Endothelial cell (in vitro differentiated cells): ENCODE measurements at places on chromosomes 2 and 18.

DNA sequence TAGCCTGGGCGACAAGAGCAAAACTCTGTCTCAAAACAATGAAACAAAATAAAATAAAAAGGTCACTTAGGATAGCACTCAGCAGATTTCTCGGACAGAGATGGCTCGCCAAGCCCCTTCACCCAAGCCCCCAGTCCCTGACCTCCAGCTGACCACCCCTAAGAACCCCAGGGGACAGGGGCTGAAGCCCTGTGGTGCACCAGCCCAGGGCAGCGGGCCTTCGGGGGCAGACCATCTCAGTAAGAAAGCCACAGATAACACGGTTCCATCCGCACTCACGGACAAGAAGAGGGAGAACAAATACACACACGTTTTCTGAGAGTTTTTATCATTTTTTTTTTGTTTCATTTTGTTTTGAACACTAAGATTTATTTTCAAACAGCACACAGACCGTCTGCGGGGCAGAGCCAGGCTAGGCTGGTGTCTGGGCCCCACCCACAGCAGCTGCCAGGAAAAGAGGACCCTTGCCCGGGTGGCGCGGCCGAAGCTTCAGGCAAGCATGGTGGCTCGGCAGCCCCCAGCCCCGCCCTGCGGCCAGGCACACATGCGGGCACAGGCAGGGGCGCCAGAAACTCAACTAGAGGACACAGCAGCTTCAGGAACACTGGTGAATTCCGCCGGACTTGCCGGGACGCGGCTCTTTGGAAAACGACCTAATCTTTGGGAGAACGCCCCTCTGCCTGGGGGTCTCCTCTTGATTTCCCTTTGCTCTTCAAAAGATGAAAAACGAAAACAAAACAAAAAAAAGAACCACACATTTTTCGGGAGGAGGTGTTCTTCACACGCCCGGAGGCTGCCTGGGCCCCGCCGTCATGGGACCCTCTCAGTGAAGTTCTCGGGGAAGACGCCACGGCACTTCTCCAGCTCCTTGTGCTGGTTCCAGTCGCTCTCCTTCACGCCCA, 59.0 kb downstream of the BIN1 start:
- no peak for DNase-seq

DNA sequence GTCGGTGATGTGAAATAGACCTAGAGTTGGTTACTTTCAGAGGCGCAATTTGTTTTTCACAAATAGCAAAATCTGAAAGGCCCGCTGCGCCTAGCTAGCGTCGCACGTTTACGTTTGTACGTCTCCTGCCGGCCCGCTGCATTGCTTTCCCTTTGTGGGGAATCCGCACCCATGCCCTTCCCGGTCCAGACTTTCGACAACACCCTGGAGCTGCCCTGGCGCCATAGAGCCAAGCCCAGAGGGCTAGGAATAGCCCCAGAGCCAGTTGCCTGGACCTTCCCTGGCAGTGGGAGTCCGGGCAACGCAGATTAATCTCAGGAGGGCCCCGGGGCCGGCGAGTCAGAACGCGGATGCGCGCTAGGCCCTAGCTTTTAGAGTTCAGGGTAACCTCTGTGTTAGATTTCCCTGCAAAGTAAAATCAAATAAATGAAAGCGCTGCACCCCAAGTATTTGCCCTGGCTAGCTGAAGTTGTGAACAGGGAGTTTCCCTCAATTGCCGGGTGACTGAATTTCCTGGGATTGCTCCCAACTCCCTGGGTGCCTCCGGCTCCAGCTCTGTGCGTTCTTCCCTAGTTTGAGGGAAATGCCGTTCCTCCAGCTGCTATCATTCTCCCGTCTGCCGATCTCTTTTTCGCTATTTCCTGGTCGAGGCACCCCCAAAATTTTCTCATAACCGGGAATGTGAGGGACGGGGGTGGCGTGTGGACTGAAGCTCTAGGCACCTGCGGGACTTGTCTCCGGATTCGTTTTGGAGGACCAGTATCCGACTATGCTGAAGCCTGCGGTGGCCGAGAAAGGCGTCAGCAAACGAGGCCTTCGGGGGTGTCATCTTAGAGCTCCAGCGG, 1.2 kb upstream of the EN1 start:
- peak; percentile 29 for DNase-seq

GRCh38 chr2:176205126-176205525, 16.7 kb downstream of the HOXD1 start:
- no peak for DNase-seq

DNA sequence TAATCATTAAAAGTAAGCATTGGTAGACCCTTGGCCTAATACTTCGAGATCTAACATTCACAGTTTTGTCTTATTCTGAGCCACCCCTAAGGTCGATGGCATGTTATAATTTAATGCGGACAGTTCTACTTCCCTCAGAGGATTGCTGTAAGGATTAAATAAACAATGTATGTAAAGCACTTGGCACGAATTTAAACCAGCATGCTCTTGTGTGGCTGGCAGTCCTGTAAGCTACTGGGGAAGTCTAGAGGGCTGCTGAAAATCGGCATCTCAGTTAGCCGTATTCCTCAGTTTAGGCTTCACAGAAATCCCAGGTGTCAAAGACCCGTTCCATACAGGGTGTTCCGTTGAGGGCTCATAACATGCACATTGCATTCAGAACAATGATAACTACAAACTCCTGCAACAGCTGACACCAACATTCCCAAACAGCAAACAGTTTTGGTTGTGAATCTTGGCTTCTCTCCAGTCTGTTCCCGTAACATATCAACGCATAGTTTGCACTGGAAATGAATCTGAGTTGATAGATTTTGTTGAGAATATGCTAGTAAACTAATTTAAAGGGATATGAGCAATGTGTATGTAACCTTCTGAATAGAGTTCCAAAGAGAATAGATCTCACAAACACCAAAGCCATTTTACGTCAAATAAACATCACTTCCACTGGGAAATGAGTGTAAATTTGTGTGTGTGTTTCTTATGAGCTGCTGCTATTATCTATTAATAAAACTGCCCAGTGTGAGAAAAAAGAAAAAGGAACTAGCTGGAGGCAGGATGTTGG, 52.2 kb upstream of the ACKR3 start:
- no peak for DNase-seq

DNA sequence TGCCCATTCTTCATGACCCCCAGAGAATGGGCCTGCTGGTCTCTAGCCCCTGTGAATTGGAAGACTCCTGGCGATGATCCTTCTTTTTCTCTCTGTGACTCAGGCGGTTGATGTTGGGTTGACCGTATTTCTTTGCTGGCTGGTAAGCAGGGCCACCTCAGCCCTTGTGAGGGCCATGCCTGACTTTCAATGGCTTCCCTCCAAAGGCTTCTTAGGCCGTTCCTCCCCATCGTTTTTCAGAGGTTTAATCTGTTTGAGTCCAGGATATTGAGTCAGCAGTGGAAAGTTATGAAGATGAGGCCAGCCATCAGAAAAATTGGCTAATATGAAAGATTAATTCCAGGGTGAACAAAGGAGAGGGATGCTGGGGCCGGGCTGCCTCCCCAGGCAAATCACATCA, 13.6 kb downstream of the HPCAL1 start:
- no peak for DNase-seq

GRCh38 chr2:239359196-239359912, 41.5 kb downstream of the HDAC4 start:
- DNase-seq: no peak

DNA sequence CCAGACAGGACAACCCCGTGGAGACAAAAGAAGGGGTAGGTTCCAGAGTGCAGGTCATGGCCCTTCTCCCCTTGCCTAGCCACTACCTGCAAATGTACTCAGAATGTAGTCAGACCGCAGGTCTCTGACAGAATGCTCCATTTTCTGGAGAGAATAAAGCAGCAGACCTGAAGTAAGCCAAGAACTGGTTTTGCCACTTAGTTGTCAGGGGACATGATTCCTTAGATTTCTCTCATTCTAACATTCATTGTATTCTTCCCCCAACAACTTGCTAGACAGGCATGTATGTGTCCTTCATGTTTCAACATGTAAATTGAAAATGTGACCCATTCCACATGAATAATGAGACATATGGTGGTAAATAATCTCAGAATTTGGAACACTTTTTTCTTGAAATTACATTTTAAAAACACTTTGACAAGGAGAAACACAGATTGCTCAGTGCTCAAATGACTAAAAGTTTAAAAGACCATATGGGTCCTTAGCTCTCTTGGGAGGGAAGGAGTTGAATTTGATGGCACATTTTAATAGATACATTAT, 142.4 kb downstream of the CCBE1 start:
- no peak for DNase-seq

GRCh38 chr2:237557633-237558015, 8.8 kb upstream of the PRLH start:
- DNase-seq: no peak

- no peak for DNase-seq
Measured at GRCh38 chr2:2187196-2187595, 143.9 kb downstream of the MYT1L start.

DNA sequence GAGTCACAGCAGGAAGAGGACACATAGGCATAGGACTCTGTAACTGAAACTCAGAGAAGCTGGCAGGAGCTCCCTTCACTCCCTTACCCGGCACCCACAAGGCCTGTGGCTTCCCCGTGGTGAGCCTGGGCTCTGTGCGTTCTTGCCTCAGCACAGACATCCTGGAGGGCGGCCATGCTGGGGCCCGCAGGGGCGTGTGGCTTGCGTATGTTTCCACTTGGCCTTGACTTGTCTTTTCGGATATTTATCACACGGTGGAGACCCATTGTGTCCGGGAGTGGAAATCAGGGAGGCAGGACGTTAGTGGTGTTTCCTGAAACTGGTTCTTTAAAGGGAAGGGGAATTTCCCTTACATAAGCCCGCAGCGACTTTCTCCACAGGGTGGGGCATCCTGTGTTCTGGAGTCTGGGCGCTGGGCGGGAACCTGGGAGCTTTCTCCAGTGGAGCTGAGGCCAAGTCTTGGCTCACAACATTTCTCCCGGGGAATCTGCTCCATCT, 49.9 kb upstream of the EML6 start:
- DNase-seq: peak; percentile 66

- no peak for DNase-seq
Measured at GRCh38 chr2:107430006-107430405, 396.7 kb upstream of the RGPD4 start.

DNA sequence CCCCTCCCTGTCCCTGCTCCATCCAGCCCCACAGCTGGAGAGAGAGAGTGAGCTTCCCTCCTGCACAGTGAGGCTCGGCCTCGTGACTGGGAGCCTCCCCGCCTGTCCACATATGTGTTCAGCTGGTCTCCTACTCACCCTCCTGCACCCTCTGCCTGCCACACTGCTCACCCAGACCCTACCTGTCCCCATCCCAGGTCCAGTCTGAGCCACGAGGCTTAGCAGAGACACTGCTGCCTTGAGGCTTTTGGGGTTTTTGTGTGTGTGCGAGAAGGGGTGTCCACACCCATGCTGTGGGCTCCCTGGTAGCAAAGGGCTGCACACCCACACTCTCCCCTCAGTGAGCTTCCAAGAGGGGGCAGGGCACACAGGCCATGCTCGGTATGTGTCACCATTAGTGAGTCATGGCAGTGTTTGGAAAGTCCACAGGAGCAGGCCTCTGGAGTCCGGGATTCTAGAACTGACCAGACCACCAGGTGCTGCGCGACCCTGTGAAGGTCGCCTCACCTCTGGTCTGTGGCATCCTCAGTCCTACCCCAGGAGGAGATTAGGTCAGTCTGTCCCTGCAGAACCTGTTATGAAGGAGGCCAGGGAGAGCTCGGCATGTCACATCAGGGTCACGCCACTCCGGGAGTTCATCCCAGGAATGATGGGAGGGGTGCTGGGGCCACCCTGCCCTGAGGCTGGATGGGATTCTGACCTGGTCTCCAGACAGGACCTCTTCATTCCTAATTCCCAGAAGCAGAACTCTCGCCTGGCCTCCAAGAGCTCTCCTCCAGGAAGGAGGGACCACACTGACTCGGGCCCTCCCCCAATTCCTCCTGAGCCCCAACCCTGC, 39.9 kb upstream of the SMAD7 start:
- DNase-seq: no peak

- peak; percentile 66 for DNase-seq
Measured at GRCh38 chr2:241218131-241219029, 29.9 kb downstream of the ANO7 start.

GRCh38 chr2:121086450-121086849, 198.6 kb downstream of the TFCP2L1 start:
- DNase-seq: no peak

- no peak for DNase-seq
Measured at GRCh38 chr2:210577263-210578071, 21.1 kb downstream of the CPS1 start.

GRCh38 chr2:160613466-160614153, 120.0 kb upstream of the RBMS1 start:
- DNase-seq: no peak

- no peak for DNase-seq
Measured at GRCh38 chr2:232476045-232476444, 11.6 kb downstream of the ECEL1 start.

DNA sequence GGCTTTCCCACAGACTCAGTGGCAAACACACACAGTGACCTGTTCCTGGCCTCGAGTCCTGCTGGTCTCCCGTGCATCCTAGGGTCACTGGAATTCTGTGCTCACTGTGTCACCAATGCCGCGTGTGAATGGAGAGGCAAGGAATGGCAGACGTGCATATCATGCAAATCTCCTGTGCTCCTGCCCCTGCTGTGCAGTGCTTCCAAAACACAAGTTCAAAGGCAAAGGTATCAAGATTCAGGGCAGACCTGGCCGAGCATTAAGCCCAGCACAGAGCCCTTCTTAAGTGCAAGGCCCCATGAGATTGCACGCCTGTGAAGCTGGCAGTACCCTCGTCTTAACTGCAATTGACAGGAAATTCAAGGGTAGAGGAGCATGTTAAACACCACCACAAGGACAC, 129.1 kb downstream of the NDUFA10 start:
- DNase-seq: no peak

GRCh38 chr2:138615257-138615656, 113.7 kb downstream of the SPOPL start:
- DNase-seq: no peak

DNA sequence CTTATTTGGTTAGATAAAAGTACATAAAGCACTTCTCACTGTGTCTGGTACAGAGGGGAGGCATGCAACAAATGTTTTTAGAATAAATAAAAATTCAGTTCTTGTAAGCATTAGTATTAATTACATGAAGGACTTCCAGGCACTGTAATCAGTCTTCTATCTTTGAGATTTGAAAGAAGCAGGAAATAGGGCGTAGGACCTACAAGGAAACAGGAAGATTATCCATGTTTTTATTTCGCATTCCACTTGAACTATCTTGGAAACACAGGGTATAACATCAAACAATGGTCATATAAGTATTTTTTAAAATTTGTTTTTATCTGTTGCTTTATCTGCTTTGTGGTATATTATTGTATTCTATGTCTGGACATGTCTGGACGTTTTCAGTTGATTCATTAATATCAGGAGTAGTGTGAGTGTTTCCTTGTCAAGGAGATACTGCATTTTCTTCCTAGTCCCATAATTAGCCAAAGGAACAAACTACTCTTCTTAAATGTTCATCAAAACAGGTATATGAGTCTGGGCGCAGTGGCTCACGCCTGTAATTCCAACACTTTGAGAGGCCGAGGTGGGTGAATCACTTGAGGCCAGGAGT, 32.5 kb downstream of the BMPR2 start:
- no peak for DNase-seq

DNA sequence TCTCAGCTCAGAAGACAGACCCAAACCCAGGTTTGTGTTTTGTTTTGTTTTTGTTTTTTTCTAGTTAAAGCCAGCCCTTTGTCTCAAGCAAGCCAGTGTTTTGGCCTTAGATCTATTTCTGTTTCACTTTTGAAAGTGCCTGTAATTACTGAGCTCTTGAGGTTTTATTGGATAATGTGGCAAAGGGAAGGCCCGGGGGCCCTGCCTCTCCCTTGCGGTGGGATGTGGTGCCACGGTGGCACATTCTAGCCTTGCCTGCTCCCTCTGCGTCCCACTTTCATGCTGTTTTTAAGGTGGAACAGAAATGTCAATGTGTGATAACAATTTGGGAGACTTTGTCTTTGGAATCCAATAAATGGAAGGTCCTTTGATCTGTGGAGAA, 2.5 kb downstream of the HPCAL1 start:
- no peak for DNase-seq
